Smooth muscle cell of the umbilical artery (primary cell): ENCODE measurements at places on chromosomes 11 and 22. TPM values are rescaled to one million over a fixed set of nuclear protein-coding genes. Genes with fewer than 3 reads are reported as not detected.

SAA4 gene
- not detected in 2 replicates for total RNA-seq

PRAME gene
- not detected in 2 replicates for total RNA-seq

CARD10 gene
- total RNA-seq: 2.1 and 7.5 TPM in 2 replicates

FAT3 gene
- 1.2 and 2.0 TPM in 2 replicates for total RNA-seq

APOL5 gene
- total RNA-seq: not detected in 2 replicates

FGF19 gene
- total RNA-seq: not detected in 2 replicates

OR5T3 gene
- total RNA-seq: not detected in 2 replicates

OR52E5 gene
- total RNA-seq: not detected in 2 replicates

NAALADL1 gene
- total RNA-seq: 17.3 and 19.9 TPM in 2 replicates

OAF gene
- 32.7 and 39.5 TPM in 2 replicates for total RNA-seq

RASGRP2 gene
- total RNA-seq: 0.09 and 0.30 TPM in 2 replicates

USH1C gene
- not detected in 2 replicates for total RNA-seq

SLC22A12 gene
- total RNA-seq: not detected in 2 replicates

LGALS12 gene
- total RNA-seq: not detected in 2 replicates

PIWIL4 gene
- 0.89 and 2.5 TPM in 2 replicates for total RNA-seq

RAB36 gene
- total RNA-seq: 2.7 and 3.7 TPM in 2 replicates

C11orf91 gene
- total RNA-seq: not detected in 2 replicates

HEPACAM gene
- not detected in 2 replicates for total RNA-seq

GRM5 gene
- under 0.01 and 0.05 TPM in 2 replicates for total RNA-seq

HTR3B gene
- total RNA-seq: not detected in 2 replicates

GPHA2 gene
- not detected in 2 replicates for total RNA-seq

OR5AN1 gene
- total RNA-seq: not detected in 2 replicates

HOATZ gene
- not detected in 2 replicates for total RNA-seq

ACR gene
- total RNA-seq: not detected in 2 replicates

OR5B3 gene
- total RNA-seq: not detected in 2 replicates

DNAJB7 gene
- not detected in 2 replicates for total RNA-seq

TMPRSS4 gene
- not detected in 2 replicates for total RNA-seq

SAMM50 gene
- 44.2 and 50.0 TPM in 2 replicates for total RNA-seq

SLC22A25 gene
- total RNA-seq: not detected in 2 replicates

CASP12 gene
- total RNA-seq: not detected in 2 replicates

ARHGAP8 gene
- total RNA-seq: 0.37 TPM in 1 of 2 replicates, not detected in the other
